ENCODE measurements at places on chromosomes 11 and 22. TPM values are rescaled to one million over a fixed set of nuclear protein-coding genes. Genes with fewer than 3 reads are reported as not detected.

Gene ANGPTL5
- 0.11 TPM for polyA plus RNA-seq

Gene THRSP
- 0.21 TPM for polyA plus RNA-seq

Gene TXNRD2
- 20.1 TPM for polyA plus RNA-seq

Gene OR2AG2
- 0.14 TPM for polyA plus RNA-seq

Gene GDPD4
- not detected for polyA plus RNA-seq

Gene BIK
- polyA plus RNA-seq, result 1.1 TPM

Gene TUB
- polyA plus RNA-seq, result 24.5 TPM

Gene C11orf21
- polyA plus RNA-seq, result 0.56 TPM

Gene PATE2
- not detected for polyA plus RNA-seq

Gene ZNF280A
- not detected for polyA plus RNA-seq

Gene ART1
- not detected for polyA plus RNA-seq

Gene AMOTL1
- 44.4 TPM for polyA plus RNA-seq

Gene LGALS12
- 0.10 TPM for polyA plus RNA-seq

Gene CDC45
- polyA plus RNA-seq, result 18.1 TPM

Gene TLCD5
- polyA plus RNA-seq, result 12.5 TPM

Gene TYR
- 0.06 TPM for polyA plus RNA-seq

Gene ISX
- 0.33 TPM for polyA plus RNA-seq

Gene PHOX2A
- polyA plus RNA-seq, result not detected

Gene OR8D1
- polyA plus RNA-seq, result not detected

Gene EIF3F
- polyA plus RNA-seq, result 328 TPM

Gene SCN4B
- 0.82 TPM for polyA plus RNA-seq

Gene UBQLNL
- 0.43 TPM for polyA plus RNA-seq

Gene ME3
- polyA plus RNA-seq, result 30.9 TPM

Gene POU2AF3
- 8.9 TPM for polyA plus RNA-seq
